ENCODE measurements at places on chromosomes 1 and 21. TPM values are rescaled to one million over a fixed set of nuclear protein-coding genes. Genes with fewer than 3 reads are reported as not detected.

The CD34 gene
- 0.21 TPM for total RNA-seq

The MSH4 gene
- 0.21 TPM for total RNA-seq

The CASZ1 gene
- 19.8 TPM for total RNA-seq

The PTPRU gene
- 84.0 TPM for total RNA-seq

The SEC16B gene
- total RNA-seq = 0.96 TPM

The CDCA8 gene
- 1.4 TPM for total RNA-seq

The DENND2C gene
- 25.6 TPM for total RNA-seq

The RPF1 gene
- total RNA-seq = 42.2 TPM

The LCE2A gene
- total RNA-seq = not detected

The FCRL2 gene
- total RNA-seq = not detected

The MYOG gene
- total RNA-seq = not detected

The PPFIA4 gene
- total RNA-seq = 14.0 TPM

The GBP3 gene
- total RNA-seq = 31.3 TPM

The DYNLT4 gene
- total RNA-seq = 0.24 TPM

The CTSS gene
- 1.7 TPM for total RNA-seq

The GNG12 gene
- total RNA-seq = 120 TPM

The CCDC17 gene
- 0.64 TPM for total RNA-seq

The TRIM58 gene
- 0.24 TPM for total RNA-seq

The LCE3D gene
- total RNA-seq = not detected

The KPRP gene
- not detected for total RNA-seq

The PPCS gene
- 117 TPM for total RNA-seq

The LSS gene
- 42.4 TPM for total RNA-seq

The RGS7 gene
- not detected for total RNA-seq

The RAB25 gene
- total RNA-seq = 69.4 TPM

The RUNX3 gene
- 0.85 TPM for total RNA-seq

The AKR1A1 gene
- 82.3 TPM for total RNA-seq

The XPR1 gene
- 27.5 TPM for total RNA-seq

The PKP1 gene
- total RNA-seq = 263 TPM

The CLCA4 gene
- 0.96 TPM for total RNA-seq

The PADI3 gene
- 0.43 TPM for total RNA-seq

The OR2L13 gene
- not detected for total RNA-seq

The CD5L gene
- total RNA-seq = not detected

The FGR gene
- 0.64 TPM for total RNA-seq

The MEGF6 gene
- 5.8 TPM for total RNA-seq

The OR10J1 gene
- total RNA-seq = under 0.01 TPM
